ENCODE measurements at places on chromosomes 6 and 20.
A peak's percentile ranks its signal among the peaks of the same experiment; 100 is the strongest.

DNA sequence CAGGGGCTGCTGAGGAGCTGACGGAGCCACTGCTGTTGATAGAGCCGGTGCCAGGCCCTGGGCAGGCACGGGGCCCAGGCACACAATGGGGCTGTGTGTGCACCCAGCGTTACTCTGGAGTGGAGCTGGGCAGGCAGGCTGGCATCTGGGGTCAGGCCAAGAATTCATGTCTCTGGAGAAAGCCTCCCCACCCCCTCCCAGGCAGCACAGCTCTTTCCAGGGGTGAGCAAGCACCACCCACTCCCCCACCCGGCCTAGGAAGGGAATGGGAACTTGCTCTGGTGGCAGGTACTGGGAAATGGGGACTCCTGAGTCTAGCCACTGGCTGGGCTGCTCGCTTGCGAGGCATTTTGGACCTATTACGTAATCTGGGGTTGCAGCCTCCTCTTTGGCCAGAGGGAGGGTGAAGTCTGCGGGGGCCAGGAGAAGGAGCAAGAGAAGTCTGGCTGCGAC is 22.7 kb downstream of the TFEB start:
- DNase-seq, result no peak

DNA sequence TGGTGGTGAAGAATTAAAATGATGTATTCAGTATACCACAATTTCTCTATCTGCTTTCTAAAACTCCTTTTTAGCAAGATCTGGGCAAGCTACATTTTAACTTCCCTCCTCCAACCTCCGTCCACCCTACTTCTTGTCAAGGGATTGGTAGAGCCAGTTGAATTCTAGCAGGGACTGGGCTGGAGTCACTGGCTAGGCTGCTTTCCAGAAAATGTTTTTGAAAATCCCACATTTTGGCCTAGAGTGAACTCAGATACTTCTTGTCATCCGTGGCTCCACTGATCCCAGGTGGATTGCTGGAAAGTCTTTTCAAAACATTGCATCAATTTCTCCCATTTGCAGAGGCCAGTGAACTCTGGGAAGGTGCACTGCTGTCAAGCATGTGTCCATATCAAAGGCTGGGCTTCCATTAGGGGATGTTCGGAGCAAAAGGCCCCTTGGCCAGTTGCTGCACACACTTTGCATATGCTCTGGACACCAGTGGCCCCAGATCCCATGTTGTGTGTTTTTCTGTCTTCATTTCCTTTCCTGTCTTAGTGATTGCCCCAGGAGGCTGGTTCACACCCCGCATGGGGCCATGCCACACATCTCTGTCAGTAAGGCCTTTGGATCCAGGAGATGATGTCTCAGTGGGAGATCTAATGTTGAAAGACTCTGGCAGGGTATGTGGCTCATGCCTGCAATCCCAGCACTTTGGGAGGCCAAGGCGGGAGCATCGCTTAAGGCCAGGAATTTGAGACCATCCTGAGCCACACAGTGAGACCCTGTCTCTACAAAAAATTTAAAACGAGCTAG is 11.3 kb upstream of the KCNK16 start:
- no peak for DNase-seq

- DNase-seq, result peak; percentile 69
Observed at GRCh38 chr20:44702776-44703175, 12.4 kb upstream of the CCN5 start.

DNA sequence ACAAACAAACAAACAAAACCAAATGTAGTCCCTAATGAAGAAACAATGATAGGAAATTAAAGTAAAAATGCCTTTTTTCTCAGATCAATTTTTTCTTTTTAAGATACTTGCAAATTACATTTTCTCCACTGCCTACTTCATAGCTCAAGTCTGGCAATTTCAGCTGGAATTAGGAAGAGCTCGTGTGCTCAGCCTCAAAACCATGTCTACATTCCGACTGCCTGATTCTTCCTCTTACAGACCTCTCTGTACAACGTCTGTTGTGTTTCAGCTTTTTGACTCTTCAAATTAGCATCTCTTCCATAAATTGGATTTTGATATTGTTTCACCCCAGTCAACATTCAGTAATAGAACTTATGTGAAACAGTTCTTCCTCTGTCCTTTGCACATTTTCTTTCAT is 9.3 kb upstream of the EDN1 start:
- DNase-seq, result peak; percentile 14

GRCh38 chr6:147974376-147974775 is 368.3 kb upstream of the SASH1 start:
- DNase-seq, result no peak

DNA sequence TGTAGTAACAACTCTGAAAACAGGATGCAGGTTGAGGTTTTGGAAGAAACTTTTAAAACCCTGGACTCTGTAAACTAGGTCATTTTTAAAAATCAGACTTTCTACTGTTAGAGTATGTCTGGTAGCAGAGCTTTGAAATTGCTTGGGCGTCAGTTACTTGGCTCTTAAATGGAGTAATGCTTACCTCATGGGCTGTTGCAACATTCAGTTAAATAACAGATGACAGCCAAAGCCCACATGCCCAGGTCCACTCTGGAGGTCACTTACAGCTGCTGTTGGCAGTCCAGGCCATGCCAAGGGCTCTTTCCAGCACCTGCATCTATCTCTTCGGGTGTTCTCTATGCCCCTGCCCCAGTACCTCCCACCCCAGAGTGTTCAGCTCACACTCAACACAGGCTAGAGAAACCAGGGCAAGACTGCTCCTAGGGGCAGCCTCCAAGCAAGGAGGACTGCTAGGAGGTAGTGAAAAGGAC is 96.4 kb downstream of the BANF2 start:
- peak; percentile 71 for DNase-seq

DNA sequence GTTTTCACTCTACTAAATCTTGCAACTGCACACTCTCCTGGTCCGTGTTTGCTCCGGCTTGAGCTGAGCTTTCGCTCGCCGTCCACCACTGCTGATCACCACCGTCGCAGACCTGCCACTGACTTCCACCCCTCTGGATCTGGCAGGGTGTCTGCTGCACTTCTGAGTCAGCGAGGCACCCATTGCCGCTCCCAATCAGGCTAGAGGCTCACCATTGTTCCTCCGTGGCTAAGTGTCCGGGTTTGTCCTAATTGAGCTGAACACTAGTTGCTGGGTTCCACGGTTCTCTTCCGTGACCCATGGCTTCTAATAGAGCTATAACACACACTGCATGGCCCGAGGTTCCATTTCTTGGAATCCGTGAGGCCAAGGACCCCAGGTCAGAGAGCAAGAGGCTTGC is 98.6 kb upstream of the GPR6 start:
- no peak for DNase-seq

- DNase-seq, result no peak
Observed at GRCh38 chr20:25207960-25208534, 12.5 kb downstream of the ENTPD6 start.

Measured in muscle of back (tissue), 13 donors.